Epithelial cell of umbilical artery (primary cell): ENCODE measurements at places on chromosomes 1 and 21. TPM values are rescaled to one million over a fixed set of nuclear protein-coding genes. Genes with fewer than 3 reads are reported as not detected.

Gene FNBP1L
- total RNA-seq, result 41.6 and 47.1 TPM in 2 replicates

Gene CYP4X1
- 0.32 and 0.76 TPM in 2 replicates for total RNA-seq

Gene C8B
- not detected in 2 replicates for total RNA-seq

Gene ADAM30
- not detected in 2 replicates for total RNA-seq

Gene C1orf56
- 1.3 and 1.5 TPM in 2 replicates for total RNA-seq

Gene NR0B2
- total RNA-seq, result not detected in 2 replicates

Gene AADACL4
- not detected in 2 replicates for total RNA-seq

Gene LCE6A
- total RNA-seq, result not detected in 2 replicates

Gene CD1B
- not detected in 2 replicates for total RNA-seq

Gene SLC45A1
- total RNA-seq, result 0.65 and 0.76 TPM in 2 replicates

Gene ADGRB2
- 1.1 and 1.9 TPM in 2 replicates for total RNA-seq

Gene SHE
- total RNA-seq, result 30.9 and 47.4 TPM in 2 replicates

Gene PTPRC
- 0.15 TPM in 1 of 2 replicates, not detected in the other for total RNA-seq

Gene OR2T35
- not detected in 2 replicates for total RNA-seq
